Stimulated activated CD4-positive, alpha-beta T cell treated with anti-CD3 and anti-CD28 coated beads, Interleukin-1b, Interleukin-23, amount 100 ng/mL, for 1 hour (primary cell): ENCODE measurements at places on chromosomes 13 and 19.

DNA sequence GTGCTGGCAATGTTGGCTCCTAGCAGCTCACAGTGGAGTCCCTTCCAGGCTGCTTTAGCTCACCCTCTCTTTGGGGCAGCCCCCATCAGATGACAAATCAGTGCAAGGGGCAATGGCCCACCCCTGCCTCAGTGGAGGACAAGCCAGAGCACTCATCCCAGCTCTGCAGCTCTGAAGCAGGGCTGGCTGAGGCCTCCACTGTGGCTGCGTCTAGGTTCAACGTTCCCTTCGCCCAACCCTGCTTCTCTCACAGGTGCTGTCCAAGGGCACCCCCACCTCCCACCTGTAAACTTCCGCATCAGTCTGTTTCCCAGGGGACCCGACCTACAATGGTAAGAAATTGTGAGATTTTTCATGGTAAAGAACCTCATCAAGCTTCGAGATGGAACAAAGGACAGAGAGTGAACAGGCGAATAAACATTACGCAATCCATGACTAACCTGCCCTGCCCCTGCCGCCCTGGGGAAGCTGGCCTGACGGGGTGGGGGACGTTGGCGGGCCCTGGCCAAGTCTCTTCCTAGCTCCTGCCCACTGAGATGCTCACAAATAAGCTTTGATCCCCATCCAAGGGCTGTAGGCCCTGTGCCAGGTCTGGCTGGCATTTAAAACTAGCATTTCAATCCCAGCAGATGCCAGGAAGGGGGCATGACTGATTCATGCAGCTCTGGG, 40.5 kb downstream of the DZIP1 start:
- no peak for DNase-seq

- DNase-seq, result no peak
Measured at GRCh38 chr13:91126806-91127205, 220.7 kb upstream of the MIR17HG start.

DNA sequence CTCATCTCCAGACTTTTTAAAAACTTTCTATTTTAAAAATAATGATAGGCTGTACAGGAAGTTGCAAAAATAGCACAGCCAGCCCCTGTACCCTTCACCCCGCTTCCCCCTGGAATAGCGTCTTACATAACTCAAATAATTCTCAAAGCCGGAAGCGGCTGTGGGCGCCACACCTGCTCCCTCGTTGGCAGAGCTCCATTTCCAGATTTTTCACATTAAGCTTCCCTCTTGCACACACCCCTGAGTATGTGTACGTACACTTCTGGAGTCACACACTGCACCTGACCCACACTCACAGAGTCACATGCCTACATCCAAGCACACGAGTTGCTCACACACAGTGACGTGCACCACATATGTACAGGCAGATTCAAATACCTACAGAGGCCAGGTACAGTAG, 24.9 kb upstream of the DPP9 start:
- no peak for DNase-seq

DNA sequence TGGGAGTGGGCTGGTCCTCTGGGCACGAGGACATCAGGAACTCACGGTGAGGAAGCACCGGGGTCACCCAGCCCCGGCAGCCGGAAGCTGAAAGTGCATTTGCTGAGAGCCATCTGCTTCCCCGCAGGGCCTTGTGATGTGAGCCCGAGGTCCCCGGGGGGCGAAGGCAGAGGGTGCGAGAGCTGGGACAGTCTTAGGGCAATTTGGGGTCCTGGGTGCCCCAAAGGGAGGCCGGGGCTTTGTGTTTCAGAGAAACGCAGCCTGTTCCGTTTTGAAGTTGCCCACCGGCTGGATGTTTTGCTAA, 4.8 kb downstream of the F2RL3 start:
- DNase-seq, result no peak

DNA sequence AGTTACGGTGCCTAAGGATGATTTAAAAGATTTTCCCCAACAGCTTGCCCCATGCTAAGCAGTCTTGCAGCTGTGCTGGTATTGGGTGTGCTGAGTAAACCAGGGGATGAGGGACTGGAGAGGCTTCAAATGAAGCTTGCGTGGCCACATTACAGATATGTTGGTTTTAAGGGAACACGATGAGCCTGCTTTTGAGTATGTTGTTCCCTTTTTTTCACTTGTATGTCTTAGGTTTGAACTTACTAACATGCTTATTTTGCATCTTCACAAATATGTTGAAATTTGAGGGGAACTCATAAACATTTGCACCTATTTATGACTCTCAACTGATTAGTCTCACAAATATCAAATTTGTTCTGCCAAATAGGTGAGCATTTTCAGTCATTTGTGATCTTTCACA, 2.0 kb upstream of the IL17D start:
- no peak for DNase-seq

DNA sequence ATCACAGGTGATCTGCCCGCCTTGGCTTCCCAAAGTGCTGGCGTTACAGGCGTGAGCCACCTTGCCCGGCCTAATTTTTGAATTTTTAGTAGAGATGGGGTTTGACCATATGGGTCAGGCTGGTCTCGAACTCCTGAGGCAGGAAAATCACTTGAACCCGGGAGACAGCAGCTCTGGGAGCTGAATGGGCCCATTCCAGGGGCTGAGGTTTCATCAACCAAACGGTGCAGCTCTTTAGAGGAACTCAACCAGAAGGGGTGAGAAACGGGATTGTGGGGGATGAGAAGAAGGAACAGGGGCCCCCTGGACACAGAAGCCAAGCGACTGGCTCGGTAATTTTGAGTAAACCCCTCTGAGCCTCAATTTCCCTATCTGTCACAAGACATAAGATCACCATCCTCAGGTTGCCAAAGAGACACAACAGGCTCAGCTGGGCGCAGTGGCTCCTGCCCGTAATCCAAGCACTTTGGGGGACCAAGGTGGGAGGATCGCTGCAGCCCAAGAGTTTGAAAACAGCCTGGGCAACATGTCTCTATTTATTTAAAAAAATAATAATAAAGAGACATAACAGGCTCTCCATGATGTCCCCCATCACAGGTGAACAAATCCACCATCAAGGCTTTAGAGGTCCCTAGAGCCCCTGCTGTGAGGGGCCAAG, 562 bp downstream of the IQCN start:
- no peak for DNase-seq

DNA sequence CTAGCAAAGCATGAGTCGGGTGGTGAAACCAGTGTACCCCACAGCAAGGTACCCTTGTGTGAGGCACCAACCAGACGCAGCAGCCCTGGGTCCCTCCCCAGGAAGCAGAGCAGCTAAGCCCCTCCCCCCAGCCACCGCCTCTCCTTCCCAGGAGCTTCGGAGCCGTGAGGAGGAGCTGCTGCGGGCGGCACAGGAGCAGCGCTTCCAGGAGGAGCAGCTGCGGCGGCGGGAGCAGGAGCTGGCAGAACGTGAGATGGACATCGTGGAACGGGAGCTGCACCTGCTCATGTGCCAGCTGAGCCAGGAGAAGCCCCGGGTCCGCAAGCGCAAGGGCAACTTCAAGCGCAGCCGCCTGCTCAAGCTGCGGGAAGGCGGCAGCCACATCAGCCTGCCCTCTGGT, 12.4 kb downstream of the TTC9B start:
- DNase-seq, result no peak

GRCh38 chr13:90091611-90092010, 1255.9 kb upstream of the MIR17HG start:
- DNase-seq, result no peak

DNA sequence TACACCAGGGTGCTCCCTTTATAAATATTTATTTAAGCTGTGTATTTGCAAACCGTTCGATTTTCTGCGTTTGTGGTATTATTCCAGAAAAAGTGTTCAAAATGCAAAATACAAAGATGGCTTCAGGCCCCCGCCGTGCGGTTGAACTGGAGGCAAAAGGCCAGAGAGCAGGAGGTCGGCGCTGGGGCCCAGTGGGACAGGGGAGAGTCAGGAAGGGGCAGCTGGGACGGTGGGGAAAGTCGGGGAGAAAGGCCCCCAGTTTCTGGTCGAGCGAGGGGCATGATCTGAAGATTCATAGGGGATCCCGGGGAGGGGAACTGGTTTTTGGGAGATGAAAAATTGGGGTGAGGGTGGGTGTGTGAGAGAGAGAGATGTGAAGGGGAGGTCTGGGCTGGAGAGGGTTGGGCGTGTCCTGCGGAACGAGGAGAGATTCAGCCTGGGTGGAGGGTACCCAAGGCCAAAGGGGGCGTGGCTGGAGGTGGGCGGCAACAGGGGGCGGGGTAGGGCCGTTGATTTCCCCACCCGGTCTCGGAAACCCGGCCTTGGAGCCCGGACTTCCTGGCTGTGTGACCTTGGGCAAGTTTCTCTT, 678 bp downstream of the ISOC2 start:
- DNase-seq, result no peak

DNA sequence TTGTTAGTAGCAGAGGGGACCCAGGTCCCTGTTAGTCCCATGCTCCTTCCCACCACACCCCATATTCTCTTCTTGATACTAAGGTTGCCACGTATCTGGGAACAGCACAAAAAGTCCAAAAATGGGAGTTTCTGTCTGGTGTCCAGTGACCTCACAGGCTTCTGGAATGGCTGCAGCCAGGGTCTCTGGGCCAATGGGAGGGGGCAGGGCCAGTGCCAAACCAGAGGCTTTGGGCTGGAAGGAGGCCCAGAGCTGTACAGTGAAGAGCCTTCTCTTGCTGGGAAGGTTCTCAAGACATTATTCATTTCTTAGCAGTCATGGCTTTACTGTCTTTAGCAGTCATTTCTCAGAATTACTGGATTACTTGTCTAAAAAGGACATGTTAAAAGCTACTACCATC, 119.2 kb downstream of the FRY start:
- no peak for DNase-seq

DNA sequence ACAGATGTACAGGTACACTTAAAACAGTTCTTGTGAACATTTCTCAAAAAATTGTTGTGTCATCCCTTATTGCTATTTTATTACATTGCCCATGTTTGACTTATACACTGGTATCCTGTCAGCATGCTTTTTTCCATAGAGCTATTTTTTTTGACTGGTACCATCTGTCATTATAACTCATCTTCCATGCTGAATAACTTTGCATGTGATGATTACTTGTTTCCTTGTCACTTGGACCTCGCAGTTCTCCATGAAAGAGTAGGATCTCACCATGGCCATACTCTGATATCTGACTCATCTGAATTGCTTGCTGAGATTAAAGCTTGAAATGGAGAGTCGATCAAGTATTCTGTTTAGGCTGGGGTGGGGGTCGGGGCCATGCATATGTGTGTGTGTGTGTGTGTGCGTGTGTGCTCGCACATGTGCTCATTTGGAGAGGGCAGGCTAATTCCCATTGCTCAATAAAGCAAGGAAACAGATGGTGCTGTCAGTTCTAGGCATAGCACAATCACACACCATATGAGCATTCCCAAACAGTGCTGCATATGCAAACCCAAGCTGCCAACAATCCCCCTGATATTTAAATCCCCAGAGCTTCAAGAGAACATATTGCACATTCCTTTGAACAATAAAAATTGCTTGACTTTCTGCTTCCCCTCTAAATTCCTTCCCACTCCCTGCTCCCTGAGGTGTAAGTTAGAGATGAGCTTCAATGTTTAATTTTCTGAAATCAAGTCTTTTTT, 62.9 kb downstream of the NHLRC3 start:
- no peak for DNase-seq

GRCh38 chr19:45780448-45781213, 1.7 kb downstream of the DMPK start:
- DNase-seq, result no peak
